HCT116 (cell line): ENCODE measurements at places on chromosomes 11 and 22.

DNA sequence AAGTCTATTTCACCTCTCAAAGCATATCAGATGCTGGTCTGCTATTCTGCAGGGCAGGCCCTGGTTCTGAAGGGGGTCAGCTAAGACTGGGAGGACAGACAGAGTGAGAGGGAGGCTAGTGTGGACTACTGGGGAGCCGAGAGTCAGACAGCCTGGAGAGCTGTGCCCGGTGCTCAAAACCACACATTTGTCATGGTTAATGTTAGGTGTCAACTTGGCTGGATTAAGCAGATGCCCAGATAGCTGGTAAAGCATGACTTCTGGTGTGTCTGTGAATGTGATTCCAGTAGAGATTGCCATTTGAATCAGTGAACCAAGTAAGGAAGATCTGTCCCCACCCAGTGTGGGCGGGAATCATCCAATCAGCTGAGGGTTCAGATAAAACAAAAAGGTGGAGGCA, 102.6 kb downstream of the SNX19 start:
- DNase-seq: no peak

GRCh38 chr22:23057331-23057730, 13.0 kb upstream of the GNAZ start:
- DNase-seq: no peak

- DNase-seq: no peak
Measured at GRCh38 chr22:36331912-36332622, 55.7 kb downstream of the MYH9 start.

GRCh38 chr11:90803366-90803765, 580.5 kb upstream of the CHORDC1 start:
- no peak for DNase-seq

- no peak for DNase-seq
Measured at GRCh38 chr11:106446955-106447354, 369.5 kb downstream of the AASDHPPT start.

DNA sequence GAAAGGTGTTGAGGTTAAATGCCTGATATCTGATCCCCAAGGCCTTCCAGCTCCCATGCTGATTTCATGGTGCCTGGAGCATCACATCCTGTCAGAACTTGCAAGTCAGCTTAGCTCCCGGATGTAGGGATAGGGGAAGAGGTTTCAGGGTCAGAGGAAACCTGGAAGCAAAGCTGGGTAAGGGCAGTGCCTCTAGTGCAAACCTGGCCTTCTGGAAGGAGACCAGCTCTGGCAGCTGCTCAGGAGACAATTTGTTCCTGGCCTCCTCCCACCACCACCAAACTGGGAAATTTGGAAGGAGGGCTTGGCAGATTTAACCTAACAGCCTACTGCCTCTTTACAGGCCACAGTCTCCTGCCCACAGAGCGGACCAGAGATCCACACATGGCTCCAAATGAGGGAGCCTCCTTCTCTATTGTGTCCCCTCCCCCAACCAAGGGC, 9.2 kb upstream of the TSKU start:
- no peak for DNase-seq

DNA sequence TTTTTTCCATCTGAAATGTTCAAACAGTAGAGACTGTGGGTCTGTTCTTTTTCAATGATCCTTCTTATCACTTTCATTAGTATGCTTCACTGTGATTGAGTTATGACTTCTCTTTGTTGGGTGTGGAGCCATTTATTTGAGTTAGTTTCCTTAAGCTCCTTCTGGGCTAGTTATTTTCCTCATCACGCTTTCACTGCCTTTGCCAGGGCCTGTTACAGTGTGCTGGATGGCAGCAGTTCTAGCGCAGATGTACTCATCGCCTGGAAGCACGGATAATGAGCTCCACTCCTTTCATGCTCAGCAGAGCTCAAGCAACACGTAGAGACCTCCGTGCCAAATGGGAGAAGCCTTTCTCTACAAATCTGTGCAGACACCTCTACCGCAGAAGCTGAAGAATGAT, 7.0 kb upstream of the ARHGAP42 start:
- no peak for DNase-seq

GRCh38 chr11:976431-977160, 50.9 kb downstream of the AP2A2 start:
- DNase-seq: no peak

DNA sequence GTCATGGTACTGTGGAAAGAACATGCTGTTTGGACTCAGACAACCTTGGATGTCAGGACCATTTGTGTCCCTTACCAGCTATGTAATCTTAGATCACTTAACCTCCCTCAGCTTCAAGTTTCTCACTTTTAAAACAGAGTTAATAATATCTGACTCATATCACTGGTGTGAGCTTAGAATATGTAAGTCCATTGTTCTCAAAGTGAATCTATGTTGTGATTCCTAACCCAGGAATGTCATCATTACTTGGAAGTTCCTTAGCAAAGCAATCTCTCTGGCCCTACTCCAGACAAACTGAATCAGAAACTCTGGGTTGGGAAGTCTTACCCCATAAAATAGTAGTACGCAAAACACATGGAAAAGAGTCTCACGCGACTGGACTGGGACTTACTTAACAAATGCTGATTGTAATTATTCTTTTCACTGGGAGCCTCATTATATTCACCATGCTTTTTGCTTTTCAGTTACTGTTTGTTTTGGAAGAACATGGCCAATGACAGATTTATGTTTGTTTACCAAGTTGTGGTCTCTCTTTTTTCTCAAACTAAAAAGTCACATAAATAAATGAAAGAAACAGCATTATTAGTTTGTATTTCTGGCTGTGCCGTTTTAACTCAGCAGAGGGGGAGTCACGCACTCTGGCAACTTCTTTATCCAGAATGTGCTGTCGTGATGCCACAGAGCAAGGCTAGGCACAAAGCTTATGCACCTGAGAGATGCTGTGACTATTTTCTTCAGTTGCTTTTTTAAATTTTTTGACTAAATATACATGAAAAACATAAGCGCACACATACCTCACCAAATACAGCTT, 217.7 kb upstream of the CTSC start:
- peak; percentile 95 for DNase-seq

- no peak for DNase-seq
Measured at GRCh38 chr11:798093-798713, at the start of gene SLC25A22. SLC25A22 (minus strand) TSS chr11:798281; CDS start chr11:795006, 3,275 bp downstream.

- no peak for DNase-seq
Measured at GRCh38 chr11:124277804-124278203, 21.6 kb downstream of the OR8G5 start.

- no peak for DNase-seq
Measured at GRCh38 chr11:120095516-120095915, 42.4 kb downstream of the TRIM29 start.

GRCh38 chr11:96254087-96254486, 88.9 kb downstream of the MAML2 start:
- no peak for DNase-seq

GRCh38 chr11:133382131-133382812, 150.0 kb downstream of the OPCML start:
- no peak for DNase-seq

DNA sequence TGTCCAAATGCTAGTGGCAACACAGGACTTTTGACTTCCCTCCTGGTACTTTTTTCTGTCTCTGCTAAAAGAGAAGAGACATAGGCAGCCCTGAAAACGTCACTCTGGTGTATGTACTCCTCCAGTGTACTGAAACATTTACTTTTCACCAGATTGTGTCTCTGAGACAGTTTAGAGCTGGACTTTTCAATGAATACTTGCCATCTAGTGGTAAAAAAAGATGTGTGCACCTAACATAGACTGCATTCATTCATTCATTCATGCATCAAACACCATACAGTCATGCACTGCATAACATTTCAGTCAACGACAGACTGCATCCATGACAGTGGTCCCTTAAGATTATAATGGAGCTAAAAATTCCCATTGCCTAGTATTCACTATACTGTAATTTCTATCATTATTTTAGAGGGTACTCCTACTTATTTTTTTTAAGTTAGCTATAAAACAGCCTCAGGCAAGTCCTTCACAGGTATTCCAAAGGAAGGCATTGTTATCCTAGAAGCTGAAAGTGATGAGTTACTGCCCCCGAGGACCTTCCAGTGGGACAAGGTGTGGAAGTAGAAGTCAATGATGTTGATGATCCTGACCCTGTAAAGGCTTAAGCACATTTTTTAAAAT, 186.2 kb downstream of the SPON1 start:
- peak; percentile 29 for DNase-seq

- no peak for DNase-seq
Measured at GRCh38 chr11:126466236-126467045, 111.0 kb downstream of the ST3GAL4 start.

GRCh38 chr11:115927823-115928329, 423.7 kb upstream of the CADM1 start:
- no peak for DNase-seq

DNA sequence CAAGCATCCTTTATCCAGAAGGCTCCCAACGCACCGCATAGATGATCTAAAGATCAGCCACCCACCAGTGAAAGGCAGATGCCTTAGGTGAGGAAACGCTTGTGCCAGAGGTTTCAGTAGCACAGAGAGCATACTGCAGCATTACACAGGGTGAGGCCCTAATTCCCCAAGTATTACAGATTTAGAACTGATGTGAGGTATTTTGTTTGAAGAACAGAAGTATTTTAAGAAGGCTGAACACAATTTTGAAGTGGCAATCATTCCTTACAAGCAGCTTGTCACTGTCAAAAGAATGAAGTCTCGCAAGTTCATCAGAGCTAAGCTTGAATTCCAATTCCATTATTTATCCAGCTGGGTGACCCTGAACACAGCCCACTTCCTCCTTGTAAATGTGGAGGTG, 70.0 kb upstream of the FAT3 start:
- no peak for DNase-seq

DNA sequence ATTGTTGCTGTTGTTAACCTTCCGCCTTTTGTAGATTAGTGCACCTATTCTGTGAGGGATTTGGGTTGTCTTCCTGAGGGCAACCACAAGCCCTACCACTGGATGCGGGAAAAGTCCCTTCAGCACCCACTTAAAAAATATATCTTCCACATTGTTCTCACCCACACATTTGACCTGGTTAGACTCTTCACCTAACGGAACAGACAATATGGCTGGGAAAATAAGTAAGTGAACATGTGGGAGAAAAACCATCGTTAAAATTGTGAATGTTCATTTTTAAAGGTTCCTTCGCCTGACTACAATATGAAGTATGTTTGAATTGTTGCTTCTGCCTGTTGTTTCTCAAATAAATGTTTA, 72.0 kb upstream of the MPEG1 start:
- DNase-seq: no peak

- DNase-seq: no peak
Measured at GRCh38 chr22:40432625-40433024, 62.2 kb downstream of the SGSM3 start.

GRCh38 chr22:37086184-37086583, 23.3 kb downstream of the TMPRSS6 start:
- no peak for DNase-seq

- no peak for DNase-seq
Measured at GRCh38 chr11:102929972-102930371, 25.6 kb downstream of the MMP13 start.

- DNase-seq: no peak
Measured at GRCh38 chr11:111400595-111400994, 21.5 kb upstream of the POU2AF1 start.

GRCh38 chr11:45322111-45322705, 36.1 kb upstream of the SYT13 start:
- no peak for DNase-seq

- no peak for DNase-seq
Measured at GRCh38 chr11:68495872-68496271, 35.3 kb downstream of the PPP6R3 start.

GRCh38 chr11:60211206-60211605, 28.3 kb upstream of the MS4A6A start:
- DNase-seq: no peak

- no peak for DNase-seq
Measured at GRCh38 chr11:74707602-74708510, 23.4 kb downstream of the CHRDL2 start.

- DNase-seq: no peak
Measured at GRCh38 chr11:29124470-29124869, 892.4 kb downstream of the KCNA4 start.

GRCh38 chr11:94000659-94001058, 20.5 kb upstream of the HEPHL1 start:
- DNase-seq: no peak

- no peak for DNase-seq
Measured at GRCh38 chr11:84902445-84902844, 724.7 kb downstream of the DLG2 start.

GRCh38 chr22:43726322-43726721, 85.8 kb downstream of the EFCAB6 start:
- no peak for DNase-seq

DNA sequence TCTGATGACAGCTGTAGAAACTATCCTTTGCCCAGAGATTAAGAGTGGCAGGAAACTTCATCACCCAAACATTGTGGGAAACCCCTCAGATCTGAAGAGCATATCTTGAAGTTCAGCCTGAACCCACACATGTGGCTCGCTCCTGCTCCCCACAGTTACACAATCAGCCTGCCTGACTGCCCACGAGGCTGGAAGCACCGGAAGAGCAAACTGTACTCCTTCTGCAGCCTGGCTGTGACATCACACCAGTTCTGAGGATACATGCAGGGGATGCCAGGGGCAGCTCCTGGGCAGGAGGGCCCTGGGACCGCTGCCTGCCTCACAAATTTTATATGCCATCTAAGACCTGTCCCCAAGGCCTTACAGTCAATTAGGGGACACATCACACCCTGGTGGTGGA, 444.4 kb downstream of the BUD13 start:
- no peak for DNase-seq

GRCh38 chr11:85316967-85317366, 310.2 kb downstream of the DLG2 start:
- no peak for DNase-seq

- no peak for DNase-seq
Measured at GRCh38 chr11:64887234-64887756, 8.9 kb upstream of the EHD1 start.

GRCh38 chr11:24225501-24225900, 271.4 kb upstream of the LUZP2 start:
- DNase-seq: no peak

DNA sequence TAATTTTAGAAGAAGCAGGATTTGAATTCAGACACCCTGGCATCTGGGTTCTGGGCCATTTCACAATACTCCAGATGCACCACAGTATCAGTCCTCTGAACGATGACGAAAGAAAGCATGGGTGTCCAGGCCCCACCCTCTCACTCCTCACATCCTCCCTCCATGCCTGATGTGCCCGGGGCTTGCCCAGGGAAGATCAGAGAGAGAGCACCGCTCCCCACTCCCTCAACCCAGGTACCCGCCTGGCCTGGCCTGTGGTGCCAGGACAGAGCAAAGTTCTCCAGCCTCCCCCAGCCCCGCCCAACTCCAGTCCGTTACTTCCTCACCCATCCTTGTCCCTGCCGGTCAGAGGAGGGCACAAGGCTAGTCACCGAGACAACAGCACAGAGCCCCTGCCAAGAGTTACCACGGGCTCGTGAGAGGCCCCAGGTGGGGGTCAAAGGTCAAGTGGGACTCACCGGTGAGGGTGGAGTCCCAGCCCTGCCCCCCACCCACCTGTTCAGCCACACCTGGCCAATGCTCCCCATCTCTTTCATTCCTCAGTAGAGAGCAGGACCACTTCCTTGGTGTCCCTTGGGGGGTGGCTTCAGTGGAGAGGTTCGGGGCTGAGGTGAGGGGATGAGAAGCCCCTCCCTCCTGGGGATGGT, 8.1 kb downstream of the BCL9L start:
- no peak for DNase-seq
